NCI-H1930 (cell line): ENCODE measurements at places on chromosomes 4 and X.

DNA sequence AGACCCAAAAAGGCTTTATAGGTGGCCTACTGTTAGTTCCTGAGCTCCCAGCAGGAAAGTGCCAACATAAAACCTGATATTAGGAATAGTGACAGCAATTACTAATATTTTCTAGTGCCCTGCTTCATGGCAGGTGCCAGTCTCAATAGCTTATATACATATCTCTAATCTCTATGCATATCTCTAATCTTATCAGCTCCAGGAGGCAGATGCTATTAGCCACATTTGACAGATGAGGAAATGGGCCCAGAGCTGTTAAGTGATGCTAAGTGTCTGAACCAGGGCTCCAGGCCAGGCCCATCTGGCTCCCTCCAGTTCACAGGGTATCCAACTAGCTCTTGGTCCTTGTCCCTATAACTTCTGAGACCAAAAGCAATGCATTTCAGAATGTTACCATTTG, 142.5 kb downstream of the CHIC2 start:
- no peak for DNase-seq

DNA sequence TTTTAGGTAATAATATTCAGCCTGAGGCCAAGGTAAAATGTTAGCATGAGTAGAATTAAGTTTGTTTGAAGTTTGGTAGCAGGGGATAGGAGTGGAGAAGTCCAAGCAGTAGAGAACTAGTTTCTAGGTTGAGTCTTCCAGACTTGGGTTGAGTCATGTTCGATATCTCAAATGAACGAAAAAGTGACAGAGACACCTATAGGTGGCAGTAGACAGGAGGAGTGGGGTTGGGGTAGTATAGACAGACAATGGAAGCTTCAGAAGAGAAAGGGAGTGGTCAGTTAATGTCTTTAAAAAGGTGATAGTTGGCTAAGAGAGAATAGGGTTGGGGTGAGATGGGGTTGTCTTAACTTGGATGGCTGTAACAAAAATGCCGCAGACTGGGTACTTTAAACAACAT, 58.7 kb upstream of the EMCN start:
- no peak for DNase-seq

GRCh38 chrX:120692319-120692718, 62.5 kb upstream of the C1GALT1C1 start:
- DNase-seq: no peak

GRCh38 chrX:111133389-111133788, 37.4 kb downstream of the PAK3 start:
- DNase-seq: no peak

DNA sequence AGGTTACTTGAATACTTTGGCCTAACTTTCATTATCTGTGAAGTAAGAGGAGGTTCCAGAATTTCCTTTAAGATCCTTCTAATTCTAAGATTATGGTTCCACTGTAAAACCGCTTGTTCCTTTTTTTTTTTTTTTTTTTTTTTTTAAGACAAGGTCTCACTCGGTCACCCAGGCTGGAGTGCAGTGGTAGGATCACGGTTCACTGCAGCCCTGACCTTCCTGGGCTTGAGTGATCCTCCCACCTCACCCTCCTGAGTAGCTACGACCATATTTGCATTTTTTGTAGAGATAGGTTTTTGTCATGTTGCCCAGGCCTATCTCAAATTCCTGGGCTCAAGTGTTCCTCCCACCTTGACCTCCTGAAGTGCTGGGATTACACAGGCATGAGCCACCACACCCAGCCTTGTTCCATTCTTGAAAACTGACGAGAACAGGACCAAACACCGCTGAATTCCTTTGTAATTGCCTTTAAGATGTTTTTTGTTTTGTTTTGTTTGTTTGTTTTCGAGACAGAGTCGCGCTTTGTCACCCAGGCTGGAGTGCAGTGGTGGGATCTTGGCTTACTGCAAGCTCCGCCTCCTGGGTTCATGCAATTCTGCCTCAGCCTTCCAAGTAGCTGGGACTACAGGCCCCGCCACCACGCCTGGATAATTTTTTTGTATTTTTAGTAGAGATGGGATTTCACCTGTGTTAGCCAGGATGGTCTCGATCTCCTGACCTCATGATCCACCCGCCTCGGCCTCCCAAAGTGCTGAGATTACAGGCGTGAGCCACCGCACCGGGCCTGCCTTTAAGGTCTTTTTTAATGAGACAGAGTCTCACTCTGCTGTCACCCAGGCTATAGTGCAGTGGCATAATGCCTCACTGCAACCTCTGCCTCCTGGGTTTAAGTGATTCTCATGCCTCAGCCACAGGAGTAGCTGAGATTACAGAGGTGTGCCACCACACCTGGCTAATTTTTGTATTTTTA, 6.8 kb downstream of the PDS5A start:
- DNase-seq: no peak

DNA sequence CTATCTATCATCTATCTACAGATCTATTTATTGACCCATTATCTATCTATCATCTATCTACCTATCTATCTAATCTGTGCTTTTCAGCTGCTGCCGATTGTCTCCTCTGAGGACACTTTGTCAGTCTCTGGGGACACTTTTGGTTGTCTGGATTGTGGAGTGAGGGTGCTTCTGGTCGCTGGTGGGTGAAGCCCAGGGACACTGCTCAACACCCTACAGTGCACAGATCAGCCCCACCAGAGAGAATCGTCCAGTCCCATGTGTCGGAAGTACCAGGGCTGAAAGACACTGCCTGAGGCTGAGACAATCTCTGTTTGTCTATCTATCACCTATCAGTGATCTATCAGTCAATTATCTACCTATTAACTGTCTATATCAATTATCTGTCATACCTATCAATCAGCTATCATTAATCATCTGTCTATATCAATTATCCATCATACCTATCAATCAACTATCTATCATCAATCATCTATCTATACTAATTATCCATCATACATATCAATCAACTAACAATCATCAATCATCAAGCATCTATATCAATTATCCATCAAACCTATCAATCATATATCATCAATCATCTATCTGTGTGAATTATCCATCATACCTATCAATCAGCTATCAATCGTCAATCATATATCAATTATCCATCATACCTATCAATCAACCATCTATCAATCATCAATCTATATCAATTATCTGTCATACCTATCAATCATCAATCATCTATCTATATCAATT, 70.0 kb upstream of the PPP2R3B start:
- DNase-seq: no peak

GRCh38 chr4:26171501-26171900, 149.3 kb upstream of the RBPJ start:
- no peak for DNase-seq

DNA sequence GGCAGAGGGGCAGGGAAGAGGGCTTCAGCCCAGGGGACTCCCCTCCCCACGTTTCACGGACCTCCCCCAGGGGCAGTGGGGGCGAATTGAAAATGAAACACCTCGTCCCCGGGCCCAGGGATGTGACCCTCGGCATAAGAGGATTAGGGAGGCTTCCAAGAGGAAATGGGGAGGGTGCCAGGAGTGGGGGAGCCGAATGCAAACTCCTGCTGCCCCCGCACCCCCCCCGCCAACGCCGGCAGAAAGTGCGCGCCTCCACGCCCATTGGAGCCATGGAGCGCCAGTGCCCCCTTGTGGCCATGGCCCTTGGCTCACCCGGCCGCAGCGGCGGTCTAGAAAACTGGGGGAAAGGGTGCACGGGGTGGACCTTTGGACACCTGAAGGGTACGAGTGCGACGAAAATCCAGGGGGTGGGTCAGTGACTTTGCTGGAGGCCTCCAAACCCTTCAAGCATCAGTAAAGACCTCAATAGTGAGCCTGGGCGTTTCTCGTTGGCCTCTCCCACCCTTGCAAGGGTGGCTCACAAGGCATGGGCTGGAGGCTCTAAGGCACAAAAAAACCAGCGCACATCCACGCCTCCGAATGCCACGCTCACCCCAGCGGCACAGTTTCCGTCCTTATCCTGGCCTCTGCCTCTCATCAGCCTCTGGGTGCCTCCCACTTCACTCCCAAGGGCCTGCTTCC, 120.8 kb upstream of the PJA1 start:
- DNase-seq: peak; percentile 2

GRCh38 chrX:151790481-151791160, 56.1 kb downstream of the CNGA2 start:
- DNase-seq: no peak

- no peak for DNase-seq
Measured at GRCh38 chr4:8067945-8068896, 90.4 kb downstream of the ABLIM2 start.

DNA sequence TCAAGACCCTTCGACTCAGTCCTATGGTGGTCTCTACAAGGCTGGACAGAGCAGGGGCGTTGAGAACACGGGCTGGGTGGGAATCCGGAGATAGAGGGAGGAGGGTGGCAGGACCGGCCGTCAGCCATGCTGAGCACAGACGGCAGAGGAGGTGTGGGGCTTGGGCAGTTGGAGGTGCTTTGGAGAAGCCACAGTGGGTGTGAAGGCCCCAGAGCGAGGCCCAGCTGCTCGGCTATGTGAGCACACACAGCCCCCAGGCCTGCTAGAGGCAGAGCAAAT, 4.2 kb downstream of the PDE6B start:
- no peak for DNase-seq

DNA sequence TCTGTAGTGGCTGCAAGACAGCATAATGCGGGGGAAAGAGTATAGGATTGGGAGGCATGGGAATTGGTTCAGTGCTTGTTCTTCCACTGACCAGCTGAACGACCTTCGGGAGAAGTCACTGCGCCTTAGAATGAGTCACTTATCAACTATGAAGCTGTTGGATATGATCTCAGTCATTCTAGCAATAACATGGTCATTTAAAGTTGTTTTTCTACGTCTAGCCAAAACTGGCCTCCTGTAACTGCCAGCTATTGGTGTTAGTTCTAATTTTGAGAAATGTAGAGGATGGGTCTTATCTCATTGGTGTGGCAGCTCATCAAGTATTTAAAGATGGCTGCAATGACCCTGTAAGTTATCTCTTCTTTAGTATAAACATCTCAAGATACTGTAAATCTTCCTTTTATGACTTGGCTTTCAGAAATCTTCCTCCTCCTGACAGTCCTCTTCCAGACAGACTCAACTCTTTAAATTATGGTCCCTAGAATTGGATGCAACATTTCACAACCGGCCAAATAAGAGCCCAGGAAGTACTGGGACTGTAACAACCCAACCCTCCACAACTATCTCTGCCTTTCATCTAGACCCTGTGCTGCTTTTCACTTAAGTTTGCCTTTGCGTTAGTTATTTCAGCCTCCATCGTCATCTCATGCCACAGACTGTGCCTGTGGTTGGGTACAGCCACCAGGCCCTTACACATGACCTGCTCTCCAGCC, 243.3 kb downstream of the CBR4 start:
- no peak for DNase-seq

DNA sequence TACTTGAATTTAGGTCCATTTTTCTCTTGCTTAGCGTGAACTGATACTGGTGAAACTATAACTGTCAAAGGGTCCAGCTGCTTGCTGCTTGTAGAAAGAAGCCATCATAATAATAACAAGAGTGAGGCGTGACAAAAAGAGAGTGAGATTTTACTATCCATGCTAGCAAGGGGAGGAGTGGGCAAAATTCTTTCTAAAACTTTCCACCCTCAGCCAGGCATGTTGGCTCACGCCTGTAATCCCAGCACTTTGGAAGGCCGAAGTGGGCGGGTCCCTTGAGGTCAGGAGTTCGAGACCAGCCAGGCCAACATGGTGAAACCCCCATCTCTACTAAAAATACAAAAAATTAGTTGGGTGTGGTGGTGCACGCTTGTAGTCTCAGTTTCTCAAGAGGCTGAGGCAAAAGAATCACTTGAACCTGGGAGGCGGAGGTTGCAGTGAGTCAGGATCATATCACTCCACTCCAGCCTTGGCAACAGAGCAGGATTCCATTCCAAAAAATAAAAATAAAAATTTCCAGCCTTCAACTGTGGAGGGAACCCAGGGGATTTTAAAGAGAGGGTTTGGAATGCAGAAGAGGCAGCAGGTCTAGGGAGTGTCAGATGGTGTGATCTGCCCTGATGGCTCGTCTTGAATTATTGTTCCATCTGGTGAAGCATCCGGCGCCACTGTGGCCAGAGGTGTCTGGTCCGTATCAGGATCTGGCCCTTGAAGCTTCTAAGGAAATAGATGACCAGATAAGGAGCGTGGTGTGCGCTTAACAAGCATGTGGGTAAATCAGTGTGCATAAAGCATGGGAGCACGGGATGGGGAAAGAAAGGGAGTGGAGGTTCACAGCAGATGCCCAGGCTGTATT, 51.8 kb downstream of the LRP2BP start:
- DNase-seq: no peak

DNA sequence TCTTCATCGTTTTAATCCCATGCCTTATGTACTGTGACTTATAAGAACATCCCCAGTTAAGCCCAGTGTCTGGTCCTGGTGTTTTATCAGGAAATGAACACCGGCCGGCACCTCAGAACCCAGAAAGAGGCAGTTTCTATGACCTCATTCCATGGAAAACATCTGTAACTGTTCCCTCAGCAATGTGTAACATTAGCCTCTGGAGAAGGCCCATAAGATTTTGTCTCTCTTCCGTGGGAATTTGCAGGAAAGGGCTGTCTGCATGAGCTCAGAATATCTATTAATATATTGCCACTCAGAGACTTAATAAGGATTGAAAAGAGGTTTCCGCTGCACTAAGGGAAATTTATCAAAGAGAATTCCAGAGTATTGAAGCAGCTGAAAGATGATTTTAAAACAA, 3.1 kb upstream of the TCEANC start:
- no peak for DNase-seq

DNA sequence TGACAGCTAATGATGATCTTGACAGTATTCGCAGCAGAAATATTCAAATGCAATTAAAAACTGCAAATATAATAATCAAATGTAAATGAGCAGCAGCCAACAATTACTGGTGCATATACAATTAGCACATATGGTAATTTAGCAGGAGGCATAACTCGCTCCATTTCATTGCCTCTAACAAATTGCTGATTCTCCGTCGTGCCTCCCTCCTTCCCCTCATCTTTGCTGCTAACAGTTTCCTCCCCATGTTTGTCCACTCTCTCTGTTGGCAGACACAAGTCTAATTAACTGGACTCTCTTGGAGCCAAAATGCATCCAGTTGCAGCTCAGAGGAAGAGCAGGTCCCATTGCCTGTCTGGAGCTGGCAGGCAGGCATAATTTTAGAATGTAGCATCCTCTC, 210.6 kb downstream of the STK32B start:
- DNase-seq: no peak

GRCh38 chr4:110526589-110526988, 50.6 kb downstream of the ENPEP start:
- DNase-seq: no peak

DNA sequence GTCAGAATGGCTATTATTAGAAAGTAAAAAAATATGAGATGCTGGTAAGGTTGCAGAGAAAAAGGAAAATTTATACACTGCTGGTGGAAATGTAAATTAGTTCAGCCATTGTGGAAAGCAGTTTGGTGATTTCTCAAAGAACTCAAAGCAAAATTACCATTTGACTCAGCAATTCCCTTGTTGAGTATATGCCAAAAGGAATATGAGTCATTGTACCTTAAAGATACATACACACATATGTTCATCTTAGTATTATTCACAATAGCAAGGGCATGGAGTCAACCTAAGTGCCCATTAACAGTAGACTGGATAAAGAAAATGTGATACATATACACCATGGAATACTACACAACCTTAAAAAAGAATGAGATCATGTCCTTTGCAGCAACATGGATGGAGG, 148.2 kb downstream of the COMMD8 start:
- DNase-seq: no peak
